ENCODE measurements at places on chromosomes 4 and X.

GRCh38 chr4:89579771-89580170 lies 257.2 kb downstream of the SNCA start:
- DNase-seq: no peak

- no peak for DNase-seq
Measured at GRCh38 chrX:41580423-41581064, 108.2 kb upstream of the GPR34 start.

DNA sequence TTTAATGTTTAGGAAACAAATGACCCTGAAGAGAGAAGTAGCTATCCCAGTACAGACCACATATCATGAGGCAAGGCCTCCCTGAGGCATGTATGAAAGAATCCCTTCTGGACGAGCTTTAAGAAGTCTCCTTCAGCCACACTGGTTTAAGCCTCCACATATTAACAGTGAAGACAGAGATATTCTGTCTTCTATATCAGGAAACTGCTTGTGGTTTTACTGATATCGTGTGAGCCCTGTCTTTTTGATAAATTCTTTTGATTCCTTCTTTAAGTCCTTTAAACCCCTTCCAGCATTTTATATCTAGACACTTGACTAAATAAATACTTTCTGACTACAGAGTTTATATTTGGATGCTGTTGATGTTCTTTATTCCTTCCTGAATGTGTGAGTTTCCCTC lies 45.9 kb upstream of the GPC4 start:
- DNase-seq: no peak

DNA sequence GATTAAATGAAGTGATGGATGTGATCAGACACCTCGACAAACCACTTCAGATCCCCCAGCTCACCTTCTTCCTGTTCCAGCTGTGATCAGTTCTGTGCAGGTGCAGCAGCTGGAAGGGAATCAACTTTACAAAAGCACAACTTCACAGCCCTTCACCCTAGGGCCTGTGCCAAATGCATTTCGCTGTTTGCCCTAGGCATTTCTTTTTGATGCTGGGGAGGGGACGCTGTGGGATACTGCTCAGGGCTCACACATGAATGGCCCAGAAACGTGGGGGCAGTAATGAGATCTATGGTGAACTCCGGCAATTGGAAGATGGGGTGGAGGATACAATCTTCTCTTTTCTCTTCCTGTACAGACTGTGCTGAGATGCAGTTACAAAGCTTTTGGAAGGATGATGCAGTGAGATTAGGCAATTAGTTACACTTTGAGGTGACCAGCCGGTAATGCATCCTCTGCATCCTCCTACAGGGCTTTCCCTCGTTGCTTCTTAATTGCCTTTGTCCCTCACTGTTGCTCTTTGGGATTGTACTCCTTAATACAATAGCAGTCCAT lies 215.1 kb upstream of the PITX2 start:
- no peak for DNase-seq

DNA sequence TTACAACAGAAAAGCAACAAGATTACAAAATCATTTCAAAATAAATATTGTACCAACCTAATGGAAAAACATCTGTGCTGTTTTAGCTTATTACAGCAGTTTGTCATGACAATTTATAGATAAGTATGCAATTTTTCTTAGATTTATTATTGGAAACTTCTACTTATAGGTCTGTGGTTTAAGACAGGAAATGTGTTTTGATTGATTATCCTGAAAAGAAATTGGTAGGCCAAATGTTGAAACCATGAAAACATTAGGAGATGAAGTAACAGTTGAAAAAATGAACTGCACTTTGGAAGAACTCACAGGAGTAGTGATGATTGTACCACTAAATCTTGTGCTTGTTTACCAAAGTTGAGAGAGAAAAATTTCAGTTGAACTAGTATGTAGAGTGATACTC lies 162.2 kb upstream of the GIMD1 start:
- no peak for DNase-seq

DNA sequence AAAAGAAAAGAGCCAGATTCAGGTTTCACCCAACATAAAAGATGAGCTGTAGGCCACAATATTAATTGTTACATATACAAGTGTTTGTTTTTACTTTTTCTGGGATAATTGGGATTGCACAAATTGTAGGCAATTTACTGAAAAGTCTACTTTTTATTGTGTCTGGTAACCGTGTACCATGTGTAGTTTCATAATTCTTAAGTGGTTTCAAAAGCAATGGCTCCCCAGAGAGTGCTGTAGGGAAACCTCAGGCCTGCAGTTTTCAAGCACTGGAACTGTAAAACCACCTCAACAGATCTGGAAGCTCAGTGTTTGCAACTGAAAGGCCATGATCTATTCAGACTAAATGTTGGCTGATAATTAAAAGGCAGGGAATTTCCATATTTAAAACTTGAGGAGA lies 53.9 kb upstream of the MMAA start:
- DNase-seq: no peak

DNA sequence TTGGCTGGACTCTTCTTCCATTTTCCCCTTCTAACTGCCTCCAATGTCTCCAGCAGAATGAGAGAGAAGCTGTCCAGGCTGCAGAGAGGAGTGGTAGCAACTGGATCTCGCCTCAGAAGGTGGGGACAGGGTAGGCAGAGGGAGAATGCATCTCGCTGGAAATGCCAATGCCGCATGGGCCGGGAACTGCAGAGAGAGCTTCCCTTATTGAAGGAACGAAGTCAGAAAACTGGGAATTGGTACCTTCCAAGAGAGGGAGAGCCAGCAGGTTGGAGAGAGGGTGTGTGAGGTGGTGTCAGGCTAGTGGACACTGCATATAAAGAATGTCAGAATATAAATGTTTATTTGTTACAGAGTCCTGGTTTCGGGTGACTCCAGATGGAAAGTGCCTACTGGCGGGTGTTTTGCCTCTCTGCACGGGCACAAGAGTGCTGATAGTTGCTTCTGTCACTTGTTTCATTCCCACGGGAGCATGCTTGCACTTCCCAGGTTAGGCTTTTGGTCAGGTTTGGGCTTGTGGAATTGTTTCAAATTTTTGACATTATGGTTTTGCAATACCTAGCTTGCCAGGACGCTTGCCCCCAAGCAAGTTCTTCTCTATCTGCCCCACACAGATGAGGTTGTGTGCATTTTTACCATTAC lies 156.8 kb upstream of the STS start:
- no peak for DNase-seq

Measured in substantia nigra (tissue), 51 donors.